ENCODE measurements at places on chromosomes 3 and 15.

GRCh38 chr3:194766845-194767244 is 81.2 kb downstream of the FAM43A start:
- DNase-seq: no peak

DNA sequence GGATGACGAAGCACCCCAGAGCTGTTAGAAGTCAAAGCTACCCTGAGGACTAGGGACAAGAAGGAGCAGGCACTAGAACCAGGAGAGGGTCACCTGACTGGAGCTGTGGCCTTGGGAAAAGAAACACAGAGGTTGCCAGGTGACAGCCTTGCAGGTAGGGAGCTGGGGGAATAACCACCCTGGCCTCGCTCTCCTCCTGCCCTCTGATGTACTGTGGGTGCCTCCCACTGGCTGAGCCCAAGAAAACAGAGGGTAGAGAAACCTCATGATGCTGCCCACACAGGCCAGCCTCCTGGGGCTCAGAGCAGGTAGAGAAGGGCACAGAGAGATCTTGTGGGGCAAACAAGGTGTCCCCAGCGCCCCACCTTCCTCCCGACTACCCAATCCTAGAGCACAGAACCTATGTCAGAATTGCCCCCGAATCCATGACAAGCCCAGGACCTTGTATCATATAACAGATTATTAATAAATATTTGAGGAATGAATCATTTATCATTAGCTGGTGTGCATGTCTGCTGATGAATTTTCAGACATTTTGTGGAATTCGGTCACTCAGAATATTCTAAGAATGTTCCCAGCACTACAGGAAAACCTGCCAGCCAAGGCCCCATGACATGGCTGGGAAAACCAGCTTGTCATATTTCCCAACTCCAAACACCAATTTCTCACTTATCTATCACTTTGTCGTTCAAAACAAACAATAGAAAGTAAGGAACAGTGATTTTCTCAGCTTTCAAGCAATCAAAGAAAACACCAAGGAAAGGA is 59.8 kb upstream of the MEX3B start:
- no peak for DNase-seq

DNA sequence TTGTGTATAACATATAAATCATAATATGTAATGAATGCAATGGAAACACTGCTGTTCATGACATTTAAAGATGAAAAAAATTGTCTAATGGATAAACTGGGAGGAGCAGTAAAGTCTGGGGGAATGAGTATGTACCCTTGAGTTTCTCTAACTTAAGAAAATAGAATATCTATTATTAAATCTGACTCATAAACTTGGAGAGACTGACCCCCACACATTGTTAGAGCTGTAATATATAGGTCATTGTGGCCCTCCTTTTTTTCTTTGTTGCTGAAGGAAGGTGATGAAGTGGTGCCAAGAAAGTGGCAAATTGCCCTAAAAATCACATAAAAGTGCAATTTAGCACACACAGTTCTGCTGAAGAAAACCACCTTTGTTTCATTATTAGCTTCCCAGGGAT is 389.8 kb upstream of the RARB start:
- no peak for DNase-seq

DNA sequence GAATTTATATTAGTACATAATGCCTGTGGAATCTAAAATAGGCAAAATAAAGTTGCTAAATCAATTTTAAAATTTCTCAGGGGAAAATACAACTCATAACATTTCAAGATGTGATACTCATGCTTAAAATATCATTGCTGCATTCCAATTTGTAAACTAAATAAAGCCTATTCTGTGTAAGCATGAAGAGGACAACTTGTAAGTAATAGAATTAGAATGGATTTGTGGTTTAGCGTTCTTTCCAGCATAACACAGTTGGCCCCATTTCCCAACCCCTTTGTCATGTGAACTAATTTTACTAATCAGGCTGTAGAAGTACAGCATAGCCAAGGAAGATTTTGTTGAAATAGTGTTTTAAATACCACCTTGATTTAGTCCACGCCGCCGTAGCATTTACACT is 437.2 kb downstream of the SI start:
- DNase-seq: no peak

DNA sequence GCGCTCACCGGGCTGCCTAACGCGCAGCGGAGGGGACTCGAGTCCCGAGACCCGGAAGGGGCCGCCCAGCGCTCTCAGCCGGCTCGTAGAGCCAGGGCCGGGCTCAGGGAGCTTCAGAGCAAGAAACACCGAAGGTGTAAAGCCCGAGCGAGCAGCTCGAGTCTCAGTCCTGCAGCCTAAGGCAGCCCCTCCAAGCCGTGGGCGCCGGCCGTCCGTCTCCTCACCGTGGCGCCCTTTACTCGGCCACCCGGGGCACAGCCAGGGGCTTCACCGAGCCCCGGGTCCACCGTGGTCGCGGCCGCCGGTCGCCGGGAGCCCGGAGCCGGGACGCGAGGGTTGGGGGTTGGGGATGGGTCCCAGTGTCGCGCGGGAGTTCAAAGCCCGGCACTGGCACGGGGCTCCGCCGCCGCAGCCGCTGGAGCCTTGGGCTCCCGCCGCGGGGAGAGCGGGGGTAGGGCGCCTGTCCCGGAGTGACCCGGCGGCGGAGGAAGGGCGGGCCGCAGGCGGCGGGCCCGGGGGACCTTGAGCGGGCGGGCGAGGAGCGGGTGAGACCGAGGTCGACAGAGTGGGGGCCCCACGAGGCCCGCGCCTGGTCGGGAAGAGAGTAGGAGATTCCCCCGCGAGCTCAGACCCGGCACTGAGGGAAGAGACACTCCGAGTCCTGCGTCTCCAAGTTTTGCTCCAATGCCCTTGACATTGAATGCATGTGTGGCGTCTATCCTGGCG is 26.9 kb upstream of the THRB start:
- DNase-seq: peak; percentile 50

GRCh38 chr3:22319446-22319845 is 568.4 kb upstream of the ZNF385D start:
- no peak for DNase-seq

DNA sequence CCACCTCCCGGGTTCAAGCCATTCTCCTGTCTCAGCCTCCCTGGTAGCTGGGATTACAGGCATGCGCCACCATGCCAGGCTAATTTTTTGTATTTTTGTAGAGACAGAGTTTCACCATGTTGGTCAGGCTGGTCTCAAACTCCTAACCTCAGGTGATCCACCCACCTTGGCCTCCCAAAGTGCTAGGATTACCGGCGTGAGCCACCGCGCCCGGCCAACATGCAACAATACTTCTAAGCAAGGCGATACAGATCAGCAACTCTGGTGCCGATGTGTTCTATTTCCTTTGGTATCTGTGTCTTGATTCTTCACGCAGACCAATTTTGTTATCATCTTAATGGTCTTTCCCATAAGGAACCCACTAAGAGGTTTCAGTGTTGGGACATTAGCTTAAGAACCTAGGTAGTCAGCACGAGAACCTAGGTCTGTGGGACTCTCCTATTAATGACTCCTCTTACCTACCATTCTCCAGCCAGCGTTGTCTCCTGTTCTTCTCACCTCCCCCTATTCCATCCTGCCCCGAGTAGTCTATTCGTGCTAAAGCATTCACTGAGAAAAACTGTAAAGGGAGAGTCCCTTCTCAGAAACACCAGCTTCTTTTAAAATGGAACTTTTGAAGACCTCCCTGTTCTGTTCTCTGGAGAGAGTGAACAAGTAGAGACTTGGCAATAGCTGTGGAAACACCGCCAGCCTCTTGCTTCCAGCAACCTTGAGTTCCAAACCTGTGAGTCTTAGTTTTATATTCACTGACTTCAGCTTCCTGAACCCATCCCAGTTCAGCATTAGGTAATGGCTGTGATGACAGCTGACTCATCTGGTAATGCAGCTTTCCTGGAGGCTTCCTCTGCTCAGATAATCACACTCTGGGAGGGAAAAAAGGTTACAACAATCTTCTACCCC is 61.2 kb downstream of the TSC22D2 start:
- peak; percentile 83 for DNase-seq
